ENCODE measurements at places on chromosomes 5 and 9.

DNA sequence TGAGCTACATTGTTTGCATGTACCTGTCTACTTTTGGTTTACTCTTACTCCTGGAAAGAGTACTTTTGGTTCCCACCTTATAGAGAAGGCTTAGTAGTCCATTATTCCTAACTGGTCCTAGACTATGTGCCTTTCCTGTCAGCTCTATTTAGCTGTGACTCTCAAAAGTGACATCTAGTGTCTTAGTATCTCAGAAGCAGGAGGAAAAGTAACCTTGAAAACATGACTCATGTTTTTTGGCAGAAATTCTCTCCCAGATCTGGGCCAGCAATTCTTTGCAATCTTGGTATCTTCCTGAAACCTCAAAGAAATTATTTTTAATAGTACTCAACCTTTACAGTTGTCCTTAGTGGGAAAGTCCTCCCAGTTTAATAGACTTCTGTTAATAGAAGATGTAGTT, 691.7 kb upstream of the SEMA6A start:
- no peak for DNase-seq

DNA sequence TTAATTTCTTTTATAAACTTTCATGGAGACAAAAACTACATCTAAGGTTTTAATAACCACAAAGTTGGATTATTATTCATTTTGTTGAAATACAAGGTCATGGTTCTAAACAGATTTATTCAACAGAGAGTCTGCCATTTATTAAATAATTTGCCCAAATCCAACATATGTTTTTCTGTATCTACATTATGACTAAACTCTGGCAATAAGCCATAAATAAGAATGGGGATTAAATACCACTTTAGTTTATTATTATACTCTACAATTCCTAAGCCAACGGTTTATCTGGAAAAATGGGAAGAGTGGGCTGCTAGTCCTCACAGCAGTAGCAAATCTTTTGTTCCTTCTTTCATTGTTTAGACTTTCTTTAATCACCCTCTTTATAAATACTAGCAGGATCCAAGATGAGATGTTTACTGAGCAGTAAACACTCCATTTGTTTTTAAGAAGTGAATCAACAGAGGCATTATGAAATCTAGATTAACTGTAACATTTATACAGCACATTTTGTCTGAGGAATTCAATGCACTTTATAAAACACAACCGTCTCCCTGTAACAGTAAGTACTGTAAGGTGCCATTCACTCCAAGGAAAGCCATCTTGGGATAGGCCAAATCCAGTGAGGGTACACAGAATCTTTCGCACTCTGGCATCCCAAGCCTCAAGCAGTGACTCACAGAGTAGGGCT, 89.7 kb downstream of the DROSHA start:
- DNase-seq = no peak

DNA sequence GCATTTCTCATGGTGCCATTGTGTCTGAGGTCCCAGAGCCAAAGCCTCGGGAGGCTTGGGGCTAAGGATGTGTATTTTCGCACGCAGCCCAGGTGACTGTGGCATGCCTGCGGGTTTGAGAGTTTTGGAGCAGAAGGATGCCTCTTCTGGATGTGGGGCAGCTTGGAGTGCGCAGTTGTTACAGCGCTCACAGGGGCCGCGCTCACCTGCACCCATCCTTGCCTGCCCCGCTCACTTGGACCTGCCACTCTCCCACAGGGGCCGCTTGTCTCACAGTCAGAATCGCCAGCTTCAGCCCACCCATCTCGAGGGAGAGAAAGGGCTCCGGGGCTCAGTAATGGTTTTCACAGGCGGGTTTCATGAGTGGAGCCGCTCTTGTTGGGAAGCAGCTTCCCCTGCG, 132.9 kb downstream of the MVB12B start:
- DNase-seq = peak; percentile 77

DNA sequence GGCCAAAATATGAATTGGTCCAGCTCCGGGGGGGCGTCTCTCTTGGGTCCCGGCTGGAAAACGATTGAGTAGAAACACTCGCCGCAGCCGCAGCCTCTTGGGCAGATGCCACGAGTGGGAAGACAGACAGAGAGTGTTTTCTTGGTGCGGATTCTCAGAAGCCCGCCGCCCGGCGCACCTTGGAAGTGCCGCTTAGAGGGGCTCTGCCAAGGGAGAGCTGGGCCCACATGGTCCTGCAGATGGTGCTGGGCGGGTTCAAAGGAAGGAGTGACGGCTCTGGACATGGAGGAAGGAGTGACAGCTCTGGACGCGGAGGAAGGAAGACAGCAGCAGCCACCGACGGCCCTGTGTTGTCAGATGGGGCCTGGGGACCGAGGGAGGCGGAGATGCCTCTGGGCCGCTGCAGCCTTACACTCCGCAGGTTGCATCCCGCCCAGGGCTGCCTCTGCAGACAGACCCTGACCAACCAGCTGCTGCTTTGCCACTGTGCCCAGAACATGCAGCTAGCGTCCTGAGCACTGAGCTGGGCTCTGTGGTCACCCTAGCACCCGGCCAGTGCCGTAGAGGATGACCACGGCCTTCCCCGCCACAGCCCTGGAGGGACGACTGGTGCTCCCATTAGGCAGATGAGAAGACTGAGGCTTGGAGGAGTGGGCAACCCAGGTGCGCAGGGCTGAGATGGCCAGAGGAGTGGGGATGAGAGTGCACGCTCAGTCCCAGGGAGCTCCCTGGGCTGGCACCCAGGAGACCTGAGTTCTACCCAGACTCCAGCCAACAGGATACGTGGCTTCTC, 20.8 kb upstream of the QRFP start:
- DNase-seq = no peak

- DNase-seq = no peak
Observed at GRCh38 chr9:85610074-85610860, 131.5 kb downstream of the AGTPBP1 start.

DNA sequence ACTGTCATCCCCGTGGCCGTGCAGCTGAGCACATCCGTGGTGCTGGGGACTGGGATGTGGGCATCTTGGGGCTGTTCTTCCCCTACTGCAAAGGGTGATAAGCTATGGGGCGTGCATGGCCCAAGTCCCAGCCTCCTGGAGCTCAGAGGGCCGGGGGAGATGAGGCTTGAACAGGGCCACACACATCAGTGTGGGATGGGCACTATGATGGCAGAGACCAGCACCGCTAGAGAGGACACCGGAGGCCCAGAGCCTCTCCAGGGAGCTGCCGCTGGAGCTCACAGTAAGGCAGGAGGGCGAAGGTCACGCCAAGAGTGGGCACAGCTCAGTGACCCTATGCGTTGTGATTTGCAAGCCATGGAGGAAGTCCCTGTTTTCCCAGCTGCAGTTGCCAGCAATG, 63.5 kb downstream of the OLFM1 start:
- DNase-seq = no peak

GRCh38 chr9:126499005-126499910, 114.5 kb upstream of the LMX1B start:
- DNase-seq = no peak
